ENCODE measurements at places on chromosomes 1 and 21. TPM values are rescaled to one million over a fixed set of nuclear protein-coding genes. Genes with fewer than 3 reads are reported as not detected.

The TPTE gene
- total RNA-seq = not detected

The ERICH3 gene
- 0.06 TPM for total RNA-seq

The KLF17 gene
- total RNA-seq = not detected

The OXCT2 gene
- total RNA-seq = 2.2 TPM

The OLFML3 gene
- 51.1 TPM for total RNA-seq

The SLC9C2 gene
- not detected for total RNA-seq

The FMO4 gene
- total RNA-seq = 5.4 TPM

The PGBD5 gene
- 2.7 TPM for total RNA-seq

The RNF2 gene
- total RNA-seq = 15.6 TPM

The PLA2G2F gene
- 0.80 TPM for total RNA-seq

The BCAN gene
- total RNA-seq = not detected

The GCSAML gene
- total RNA-seq = 0.32 TPM

The TMEM9 gene
- total RNA-seq = 24.1 TPM

The ITGB3BP gene
- 12.9 TPM for total RNA-seq

The GNPAT gene
- total RNA-seq = 31.7 TPM

The TACSTD2 gene
- total RNA-seq = 0.32 TPM

The RGS18 gene
- total RNA-seq = 1.7 TPM

The ASPM gene
- 10.9 TPM for total RNA-seq

The FAM89A gene
- total RNA-seq = 3.0 TPM

The TFF3 gene
- total RNA-seq = 2,419 TPM

The TSPEAR gene
- total RNA-seq = not detected

The PDE9A gene
- 98.4 TPM for total RNA-seq

The BACH1 gene
- 54.0 TPM for total RNA-seq

The CATSPERE gene
- total RNA-seq = 0.93 TPM

The TMEM234 gene
- total RNA-seq = 28.0 TPM

The USH2A gene
- 0.03 TPM for total RNA-seq

The CR1 gene
- 7.2 TPM for total RNA-seq

The NBPF6 gene
- not detected for total RNA-seq

The SYTL1 gene
- total RNA-seq = 4.2 TPM

The LRRC39 gene
- total RNA-seq = 0.82 TPM

The PRKAA2 gene
- total RNA-seq = 2.4 TPM

The HTR6 gene
- not detected for total RNA-seq

The PLPPR5 gene
- total RNA-seq = 0.38 TPM

The THEM5 gene
- total RNA-seq = not detected

The SH3BGR gene
- 2.2 TPM for total RNA-seq

The NKAIN1 gene
- not detected for total RNA-seq

Data from mucosa of descending colon (tissue), 3 donors.